ENCODE measurements at places on chromosomes 3 and 15.

DNA sequence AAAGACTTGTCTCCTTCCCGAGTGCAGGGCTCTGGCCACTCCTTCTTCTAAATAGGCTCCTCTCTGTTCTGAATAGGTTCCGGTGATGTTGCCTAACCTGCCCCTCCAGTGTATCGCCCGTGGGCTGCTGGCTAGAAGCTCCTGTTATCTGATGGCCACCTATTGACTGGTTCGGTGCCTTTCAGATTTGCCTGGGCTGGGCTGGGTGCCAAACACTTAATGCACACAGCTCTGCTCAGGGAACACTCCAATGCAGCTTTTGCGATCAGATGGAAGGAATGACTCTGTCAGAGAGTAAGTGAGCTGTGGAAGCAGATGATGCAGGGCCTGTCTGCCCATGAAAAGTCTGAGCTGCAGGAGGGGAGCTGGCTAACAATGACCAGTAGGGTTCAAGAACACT, 112.9 kb downstream of the CORO2B start:
- DNase-seq, result no peak

DNA sequence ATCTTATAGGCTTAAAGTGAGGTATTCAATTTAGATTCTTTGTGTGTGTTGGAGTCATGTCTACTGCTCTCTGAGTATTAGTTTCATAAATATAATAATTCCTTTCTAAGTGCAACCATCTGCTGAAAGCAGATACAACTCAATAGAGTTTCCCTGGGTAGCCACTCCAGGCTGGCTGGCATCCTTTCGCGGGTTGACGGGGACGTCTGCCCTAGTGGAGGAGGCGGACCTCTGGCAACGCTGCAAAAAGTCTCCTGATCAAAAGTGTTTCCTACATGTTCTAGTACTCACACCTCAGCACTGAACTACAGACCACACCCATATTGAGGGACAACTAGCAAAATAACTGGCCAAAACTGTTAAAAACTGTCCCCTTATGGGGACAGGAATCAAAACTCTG, 2.5 kb downstream of the MOBP start:
- DNase-seq, result no peak

DNA sequence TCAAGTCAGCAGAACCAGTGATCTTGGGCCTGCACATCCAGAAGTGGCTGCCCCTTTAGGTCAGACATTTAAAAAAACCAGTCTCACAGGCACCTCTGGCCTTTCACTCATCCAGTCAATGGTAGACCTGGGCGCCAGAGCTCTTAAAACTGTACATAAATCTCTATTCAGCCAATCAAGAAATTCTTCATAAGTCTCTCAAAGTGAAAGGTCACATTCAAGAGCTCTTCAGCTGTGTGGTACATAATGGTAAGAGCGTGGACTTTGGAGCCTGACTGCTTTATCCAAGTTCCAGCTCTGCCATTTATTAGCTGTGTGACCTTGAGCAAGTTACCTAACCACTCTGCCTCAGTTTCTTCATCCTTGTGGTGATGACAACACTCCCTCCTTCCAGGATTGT, 22.3 kb upstream of the MORF4L1 start:
- DNase-seq, result no peak

- DNase-seq, result no peak
Observed at GRCh38 chr3:63168179-63168578, 109.9 kb upstream of the SYNPR start.

DNA sequence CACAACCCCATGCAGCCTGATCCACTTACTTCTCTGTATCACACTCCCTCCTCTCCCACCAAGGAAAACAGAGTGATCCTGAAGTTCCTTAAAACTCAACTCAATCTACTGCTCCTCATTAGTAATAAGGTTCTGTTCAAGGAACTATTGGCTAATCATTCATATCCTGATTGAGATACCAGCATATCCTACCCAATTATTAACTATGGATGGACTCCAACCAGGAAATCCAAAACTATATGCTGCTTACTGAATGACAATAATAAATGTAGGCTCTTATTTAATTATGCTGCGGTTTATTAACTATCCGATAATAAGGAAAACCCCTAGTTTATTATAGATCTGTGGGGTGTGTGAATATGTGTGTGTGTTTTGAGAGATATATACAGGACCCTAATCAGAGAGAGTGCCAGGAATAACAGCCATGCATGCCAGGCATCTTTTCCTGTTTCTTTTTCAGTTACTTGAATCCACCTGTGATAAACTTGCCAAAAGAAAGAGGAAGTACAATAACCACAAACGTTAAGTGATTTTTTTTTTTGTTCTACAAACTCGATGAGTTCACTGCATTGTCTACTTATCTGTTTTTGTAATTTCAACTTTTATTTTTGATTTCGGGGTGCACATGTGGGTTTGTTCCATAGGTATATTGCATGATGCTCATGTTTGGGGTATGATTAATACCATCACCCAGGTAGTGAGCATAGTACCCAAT, 1031.7 kb upstream of the CFAP20DC start:
- no peak for DNase-seq

DNA sequence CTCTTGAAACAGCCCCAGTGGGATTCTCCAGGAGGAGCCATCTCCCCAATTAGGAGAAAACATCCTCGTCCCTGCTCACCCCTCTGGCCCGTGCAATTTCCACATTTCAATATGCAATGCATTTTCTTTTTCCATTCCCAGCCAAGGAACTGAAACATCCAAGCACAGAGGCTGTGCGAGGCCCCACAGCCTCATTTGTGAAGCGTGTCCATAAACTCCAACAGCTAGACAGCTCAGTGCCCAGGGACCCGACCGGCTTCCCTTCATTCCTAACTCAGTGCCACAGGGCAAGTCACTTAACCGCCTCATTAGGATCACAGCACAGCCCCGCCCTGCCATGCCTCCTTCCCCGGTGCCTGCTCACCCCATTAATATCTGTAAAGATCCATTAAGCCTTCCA, 204.2 kb upstream of the IGF1R start:
- no peak for DNase-seq

DNA sequence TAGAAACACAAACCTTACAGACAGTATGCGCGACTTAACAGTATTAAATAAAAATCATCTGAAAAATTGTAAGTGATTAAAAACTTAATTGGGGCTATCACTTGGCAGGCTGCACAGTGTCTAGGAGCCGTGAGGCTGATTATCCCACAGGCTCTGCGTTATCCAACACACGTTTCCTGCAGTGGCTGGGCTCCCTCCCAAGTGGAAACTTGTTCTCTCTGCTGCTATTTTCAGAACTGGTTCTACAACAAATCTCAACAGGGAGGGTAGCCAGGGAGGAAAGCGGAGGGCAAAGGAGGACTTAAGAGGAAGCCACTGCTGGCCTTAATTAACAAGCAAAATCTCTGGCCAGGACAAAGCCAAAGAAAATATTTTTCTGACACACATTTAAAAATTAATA, 555.2 kb downstream of the MAGI1 start:
- no peak for DNase-seq

- no peak for DNase-seq
Observed at GRCh38 chr15:100681335-100681746, 79.0 kb downstream of the ASB7 start.

GRCh38 chr15:98514034-98514622, 134.2 kb upstream of the IGF1R start:
- no peak for DNase-seq

GRCh38 chr15:82043130-82043673, 2.6 kb downstream of the MEX3B start:
- DNase-seq, result no peak

DNA sequence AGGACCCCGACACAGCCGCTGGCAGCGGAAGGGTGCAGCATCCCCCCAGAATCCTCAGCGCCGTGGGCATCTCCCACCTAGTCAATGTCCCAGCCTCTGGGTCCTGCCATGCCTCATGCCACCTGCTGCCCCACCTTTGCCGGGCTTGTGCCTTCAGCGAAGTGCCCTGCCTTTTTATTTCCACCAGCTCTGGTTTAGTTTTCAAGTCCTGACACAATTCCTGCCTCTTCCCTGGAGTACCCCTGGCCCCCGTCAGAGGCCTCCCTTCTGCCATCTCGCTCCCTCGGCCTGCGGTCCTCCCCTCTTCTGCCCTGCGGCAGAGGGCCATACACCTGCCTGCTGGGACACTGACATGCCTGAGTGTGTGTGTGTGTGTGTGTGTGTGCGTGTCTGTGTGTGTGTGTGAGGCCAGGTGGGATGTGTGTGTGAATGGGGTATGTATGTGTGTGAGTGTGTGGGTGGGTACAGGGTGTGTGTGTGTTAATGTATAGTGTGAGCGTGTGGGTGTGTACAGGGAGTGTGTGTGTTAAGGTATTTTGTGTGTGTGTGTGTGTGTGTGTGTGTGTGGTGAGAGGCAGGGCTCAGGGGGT, 129.9 kb downstream of the SMAD6 start:
- DNase-seq, result no peak

DNA sequence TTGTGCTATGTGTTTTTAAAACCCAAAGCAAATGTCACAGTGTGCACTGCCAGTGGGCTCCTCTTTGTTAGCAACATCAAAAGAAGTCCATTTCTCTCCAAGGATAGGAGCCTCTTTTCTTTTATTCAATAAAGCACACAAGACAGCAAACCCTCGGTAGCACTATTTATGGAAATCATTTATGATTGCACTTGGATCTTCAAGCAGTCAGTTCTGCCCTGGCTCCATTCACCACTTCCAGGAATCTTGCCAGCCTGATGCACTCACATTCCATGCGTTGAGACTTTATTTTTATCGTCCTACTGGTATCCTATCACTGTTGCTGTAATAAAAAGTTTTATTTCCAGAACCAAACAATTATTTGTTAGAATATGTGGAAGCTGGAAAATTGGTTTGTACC, 412.1 kb downstream of the TBL1XR1 start:
- no peak for DNase-seq

- DNase-seq, result no peak
Observed at GRCh38 chr15:67840749-67841512, 1.1 kb upstream of the RNU6-1 start.

- DNase-seq, result no peak
Observed at GRCh38 chr3:10055097-10055496, 28.9 kb downstream of the FANCD2 start.

GRCh38 chr3:186802701-186803100, 3.6 kb downstream of the RFC4 start:
- DNase-seq, result no peak

DNA sequence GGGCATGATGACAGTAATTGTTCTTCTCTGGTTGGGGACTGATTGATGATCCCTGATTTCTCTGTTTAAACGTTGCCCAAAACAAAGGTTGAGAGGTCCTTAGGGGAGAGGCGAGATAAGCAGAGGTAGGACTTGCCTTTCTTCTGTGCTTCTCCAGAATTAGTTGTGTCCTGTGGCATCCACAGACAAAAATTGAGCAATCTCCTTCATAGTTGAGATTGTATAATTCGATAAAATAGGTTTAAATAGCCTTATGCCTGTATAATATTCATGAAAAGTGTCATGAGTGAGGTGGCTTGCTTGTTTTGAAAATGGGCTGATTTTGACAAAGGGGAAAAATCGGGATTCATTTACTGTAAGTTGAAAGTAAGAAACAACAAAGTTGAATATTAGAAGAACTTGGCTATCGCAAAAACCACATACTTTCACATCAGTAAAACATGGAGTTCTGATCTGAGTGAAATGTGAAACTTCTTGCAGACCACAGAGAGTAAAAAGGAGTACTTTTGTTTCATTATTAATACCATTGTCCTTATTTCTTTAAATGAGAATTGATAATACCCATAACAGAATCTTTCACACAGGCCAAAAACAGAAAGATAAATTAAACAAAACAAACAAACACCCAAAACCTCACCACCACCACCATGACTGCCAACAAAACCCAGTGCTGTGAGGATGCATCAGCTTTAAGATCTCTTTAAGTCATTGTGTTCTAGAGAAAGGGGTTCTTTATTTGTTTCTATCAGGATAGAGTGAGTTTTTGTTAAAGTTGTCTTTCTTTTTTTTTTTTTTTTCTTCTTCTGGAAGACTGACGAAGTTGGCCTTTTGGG, 155.7 kb downstream of the LPP start:
- no peak for DNase-seq

- no peak for DNase-seq
Observed at GRCh38 chr3:188060840-188061544, 93.0 kb upstream of the LPP start.

DNA sequence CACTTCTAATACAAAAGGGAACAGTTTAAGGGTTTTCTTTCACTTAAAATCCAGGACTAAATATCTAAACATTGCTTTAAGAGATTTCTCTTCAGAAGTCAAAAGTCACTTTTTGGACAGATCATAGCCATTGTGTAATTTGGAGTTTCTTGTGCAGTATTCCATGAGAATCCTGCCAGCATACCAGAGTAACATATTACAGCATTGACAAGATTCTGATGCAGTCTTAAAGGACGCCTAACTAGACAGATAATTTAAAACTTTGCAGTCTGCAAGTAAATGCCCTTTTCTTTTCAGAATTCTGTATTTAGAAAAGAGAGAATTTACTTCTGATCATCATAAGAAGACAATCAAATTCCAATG, 17.5 kb upstream of the IGSF10 start:
- no peak for DNase-seq

GRCh38 chr15:88089024-88089620, 167.4 kb downstream of the NTRK3 start:
- no peak for DNase-seq

- DNase-seq, result no peak
Observed at GRCh38 chr3:115922681-115923347, 299.5 kb downstream of the GAP43 start.

DNA sequence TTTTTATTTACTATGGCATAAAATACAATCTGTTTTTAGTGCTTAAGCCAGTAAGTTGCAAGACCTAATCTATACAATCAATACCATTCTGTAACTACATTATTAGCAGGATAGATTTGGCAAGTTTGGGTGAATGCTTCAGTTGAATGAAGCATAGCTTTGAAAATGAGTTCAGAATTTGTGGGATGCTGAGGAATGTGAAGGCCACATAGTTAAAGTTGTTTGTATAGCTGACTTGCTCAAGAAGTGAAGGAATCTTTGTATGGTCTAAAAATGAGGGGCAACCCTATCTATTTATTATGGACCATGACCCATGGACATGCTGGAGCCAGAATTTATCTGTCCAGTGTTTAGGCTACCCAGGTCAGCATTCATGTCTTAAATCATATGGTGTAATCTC, 58.5 kb downstream of the CRYBG3 start:
- no peak for DNase-seq

GRCh38 chr3:149990423-149990948, 19.8 kb upstream of the PFN2 start:
- DNase-seq, result no peak

DNA sequence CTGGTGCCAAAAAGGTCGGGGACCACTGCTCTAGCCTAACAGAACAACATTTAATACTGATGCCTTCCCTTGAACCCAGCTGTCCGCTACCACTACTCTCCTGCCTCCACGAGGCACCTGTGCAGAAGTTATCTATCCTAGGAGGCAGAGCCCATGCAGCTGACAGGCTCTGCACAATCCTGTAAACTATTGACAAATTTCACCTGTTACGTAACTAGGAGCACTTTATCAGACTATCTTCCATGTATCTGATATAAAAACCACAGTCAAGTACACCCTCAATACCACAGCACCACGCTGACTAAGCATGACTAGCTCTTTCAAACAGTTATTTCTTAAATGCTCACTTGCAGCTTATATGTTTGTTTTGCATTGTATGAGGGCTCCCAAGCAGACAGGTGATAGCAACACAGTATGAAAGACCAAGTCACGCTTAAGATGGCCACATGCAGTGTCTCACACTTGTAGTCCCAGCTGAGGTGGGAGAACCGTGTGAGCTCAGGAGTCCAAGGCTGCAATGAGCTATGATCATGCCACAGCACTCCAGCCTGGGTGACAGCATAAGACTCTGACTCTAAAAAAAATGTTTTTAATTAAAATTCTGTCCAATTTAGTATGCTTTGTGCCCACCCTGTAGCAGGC, 4.5 kb upstream of the IL17RC start:
- DNase-seq, result no peak

GRCh38 chr3:40962721-40963120, 236.6 kb upstream of the CTNNB1 start:
- no peak for DNase-seq
